ENCODE measurements at places on chromosomes 11 and 22.

DNA sequence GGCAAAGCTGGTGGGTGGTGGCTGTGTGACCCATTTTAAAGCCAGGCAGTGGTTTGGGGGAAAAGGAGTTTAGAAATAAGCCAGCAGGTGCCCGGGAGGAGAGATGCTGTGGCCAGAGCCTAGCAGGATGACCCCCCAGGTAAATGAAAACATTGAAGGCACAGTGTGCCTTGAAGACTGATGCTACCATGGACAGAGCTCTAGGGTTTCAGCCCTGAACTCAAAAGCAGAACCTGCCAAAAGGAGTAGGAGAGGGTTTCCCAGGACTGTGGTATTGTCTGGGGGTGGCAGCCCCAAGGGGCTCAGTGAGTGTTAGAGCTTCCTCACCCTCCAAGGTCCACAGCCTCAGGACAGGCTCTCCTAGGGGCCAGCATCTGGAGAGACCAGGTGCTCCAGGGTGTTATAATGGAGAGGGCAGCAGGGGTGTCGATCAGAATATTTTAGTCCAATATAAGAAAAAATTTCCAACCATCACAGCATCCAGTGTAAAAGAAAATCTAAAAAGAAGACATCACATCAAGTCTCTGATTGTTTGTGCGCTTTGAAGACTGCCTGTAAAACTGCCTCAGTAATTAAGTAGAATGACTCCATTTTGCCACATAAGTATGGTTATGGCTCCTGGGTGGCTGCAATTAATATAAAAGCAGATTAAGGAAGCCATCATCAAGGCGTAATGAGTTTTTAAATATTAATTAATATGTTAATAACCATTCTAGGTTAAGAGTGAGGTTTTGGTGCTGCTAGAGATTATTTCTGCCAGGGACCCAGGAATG is 88.6 kb upstream of the LMO1 start:
- no peak for DNase-seq

GRCh38 chr22:38284042-38284402 is 11.2 kb upstream of the TMEM184B start:
- DNase-seq = no peak

DNA sequence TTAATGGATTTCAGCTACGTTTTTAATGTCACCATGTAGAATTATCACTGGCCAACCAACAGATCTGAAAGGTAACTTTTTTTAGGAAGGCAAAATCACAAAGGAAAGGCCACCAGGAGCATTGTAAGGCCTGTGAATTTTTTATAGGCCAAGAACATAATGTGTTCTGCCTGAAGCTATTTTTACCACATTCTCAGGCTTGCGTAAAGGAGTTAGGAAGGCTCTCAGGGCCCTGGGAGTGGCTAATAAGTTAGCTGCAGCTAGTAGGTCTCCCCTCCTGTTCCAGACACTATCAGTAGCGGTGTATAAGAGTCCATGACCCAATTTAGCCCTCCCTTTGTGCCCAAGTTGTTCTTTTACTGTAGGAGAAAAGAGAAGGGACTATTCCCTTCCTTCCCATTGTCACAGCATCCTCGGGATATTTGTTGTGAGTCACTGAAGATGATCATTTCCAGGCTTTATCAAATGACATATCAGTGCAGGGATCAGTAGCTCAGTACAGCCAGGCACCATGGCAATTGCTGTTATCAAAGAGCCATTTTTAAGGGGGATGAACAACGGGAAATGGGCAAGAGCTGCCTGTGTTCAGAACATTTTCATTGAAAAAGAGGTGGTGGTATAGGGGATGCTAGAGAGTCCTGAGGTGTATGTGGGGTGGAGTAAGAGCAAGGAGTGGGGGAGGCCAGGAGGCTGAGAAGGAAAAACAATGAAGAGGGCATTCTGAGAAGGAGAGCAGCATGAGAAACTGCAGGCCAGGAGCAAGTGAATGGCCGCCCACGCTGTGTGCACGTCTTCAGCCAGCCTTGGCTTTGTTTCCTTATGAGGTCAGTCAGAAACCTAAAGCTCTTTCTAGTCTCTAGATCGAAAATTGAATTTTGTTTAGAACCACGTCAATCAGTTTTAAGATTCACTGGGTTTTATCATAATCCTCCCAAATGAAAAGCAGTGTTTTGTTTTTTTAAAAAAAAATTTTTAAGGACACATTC is 940.3 kb downstream of the NTM start:
- no peak for DNase-seq

DNA sequence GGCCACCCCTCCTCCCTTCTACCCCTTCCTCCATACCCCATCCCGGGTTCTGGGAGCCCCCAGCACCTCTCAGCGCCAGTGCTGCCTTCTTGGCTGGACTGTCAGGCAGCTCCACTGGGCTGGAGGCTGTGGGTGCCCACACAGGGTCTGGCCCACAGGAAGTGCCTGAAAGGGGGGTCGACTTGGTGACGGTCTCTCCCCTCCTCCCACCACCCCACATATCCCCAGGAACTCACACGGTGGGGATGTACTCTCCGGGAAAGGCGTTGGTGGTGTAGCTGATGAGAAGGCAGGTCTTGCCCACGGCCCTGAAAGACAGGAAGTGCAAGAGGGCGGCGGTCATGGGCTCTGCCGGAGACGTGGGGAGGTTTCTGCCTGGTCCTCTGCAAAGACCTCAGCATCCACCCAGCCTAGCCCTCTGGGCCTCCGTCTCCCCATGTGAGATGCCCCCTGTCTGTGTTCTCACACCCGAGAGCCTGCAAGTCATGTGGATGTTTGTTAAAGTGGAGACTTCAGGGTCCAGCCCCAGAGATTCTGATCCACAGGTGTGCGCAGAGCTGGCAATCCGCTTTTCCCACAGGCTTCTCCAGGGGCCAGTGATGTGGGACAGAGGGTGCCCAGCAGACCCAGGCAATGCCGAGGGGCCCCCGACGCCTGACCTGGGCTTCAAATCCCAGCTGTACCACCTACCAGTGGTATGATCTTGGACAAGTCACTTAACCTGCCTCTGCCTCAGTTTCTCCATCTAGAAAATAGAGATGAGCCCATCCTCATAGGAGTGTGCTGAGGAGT is 2.5 kb downstream of the RAC2 start:
- DNase-seq = no peak

DNA sequence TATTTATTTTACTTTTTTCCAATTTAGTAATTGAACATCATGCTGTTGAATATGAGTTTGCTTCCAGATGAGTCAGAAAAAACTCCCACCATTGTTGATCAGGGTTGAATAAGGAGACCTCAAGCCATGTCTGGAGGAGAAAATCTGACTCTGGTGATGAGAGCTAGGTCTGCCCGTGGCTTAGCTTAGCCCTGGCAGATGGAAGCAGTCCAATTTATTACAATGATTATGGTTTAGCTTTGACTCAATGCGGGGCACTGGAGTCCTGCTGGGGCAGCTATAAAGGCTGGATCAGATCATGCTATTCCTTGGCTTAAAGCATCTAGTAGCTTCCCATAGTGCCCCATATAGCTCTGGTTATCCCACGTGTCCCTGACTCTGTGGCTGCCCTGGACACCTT is 506.5 kb downstream of the MN1 start:
- no peak for DNase-seq

DNA sequence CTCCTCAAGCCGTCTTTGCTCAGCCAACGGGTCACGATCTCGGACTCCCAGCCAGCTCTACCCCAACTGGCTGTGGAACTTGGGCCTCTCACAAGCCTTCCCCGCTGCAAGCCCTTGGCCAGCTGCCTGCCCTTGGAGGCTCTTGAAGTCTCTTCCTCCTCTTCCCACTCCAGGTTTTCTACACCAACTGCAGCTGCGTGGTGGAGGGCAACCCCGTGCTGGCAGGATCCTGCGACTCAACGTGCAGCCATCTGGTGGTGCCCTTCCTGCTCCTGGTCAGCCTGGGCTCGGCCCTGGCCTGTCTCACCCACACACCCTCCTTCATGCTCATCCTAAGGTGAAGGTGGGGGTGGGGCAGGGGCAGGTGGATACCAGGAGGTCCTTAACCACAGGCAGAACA is 40.5 kb upstream of the TPBGL start:
- DNase-seq = no peak

DNA sequence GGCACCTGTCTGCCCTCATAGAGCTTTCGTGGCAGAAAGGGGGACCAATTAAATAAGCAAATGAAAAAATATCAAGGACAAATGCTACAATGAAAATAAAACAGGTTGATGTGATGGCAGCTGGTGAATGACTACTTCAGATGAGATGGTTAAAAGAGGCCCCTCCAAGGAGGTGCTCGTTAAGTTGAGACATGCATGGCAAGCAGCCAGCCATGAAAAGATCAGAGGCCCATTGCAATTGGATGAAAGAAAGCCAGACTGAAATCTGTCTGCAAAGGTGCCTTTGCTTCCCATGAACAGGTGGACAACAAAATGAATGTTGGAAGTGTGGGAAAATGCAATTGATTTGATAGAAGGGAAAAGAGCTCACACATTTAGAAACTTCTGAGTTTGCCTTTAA is 848 bp upstream of the TRPC6 start:
- DNase-seq = no peak

DNA sequence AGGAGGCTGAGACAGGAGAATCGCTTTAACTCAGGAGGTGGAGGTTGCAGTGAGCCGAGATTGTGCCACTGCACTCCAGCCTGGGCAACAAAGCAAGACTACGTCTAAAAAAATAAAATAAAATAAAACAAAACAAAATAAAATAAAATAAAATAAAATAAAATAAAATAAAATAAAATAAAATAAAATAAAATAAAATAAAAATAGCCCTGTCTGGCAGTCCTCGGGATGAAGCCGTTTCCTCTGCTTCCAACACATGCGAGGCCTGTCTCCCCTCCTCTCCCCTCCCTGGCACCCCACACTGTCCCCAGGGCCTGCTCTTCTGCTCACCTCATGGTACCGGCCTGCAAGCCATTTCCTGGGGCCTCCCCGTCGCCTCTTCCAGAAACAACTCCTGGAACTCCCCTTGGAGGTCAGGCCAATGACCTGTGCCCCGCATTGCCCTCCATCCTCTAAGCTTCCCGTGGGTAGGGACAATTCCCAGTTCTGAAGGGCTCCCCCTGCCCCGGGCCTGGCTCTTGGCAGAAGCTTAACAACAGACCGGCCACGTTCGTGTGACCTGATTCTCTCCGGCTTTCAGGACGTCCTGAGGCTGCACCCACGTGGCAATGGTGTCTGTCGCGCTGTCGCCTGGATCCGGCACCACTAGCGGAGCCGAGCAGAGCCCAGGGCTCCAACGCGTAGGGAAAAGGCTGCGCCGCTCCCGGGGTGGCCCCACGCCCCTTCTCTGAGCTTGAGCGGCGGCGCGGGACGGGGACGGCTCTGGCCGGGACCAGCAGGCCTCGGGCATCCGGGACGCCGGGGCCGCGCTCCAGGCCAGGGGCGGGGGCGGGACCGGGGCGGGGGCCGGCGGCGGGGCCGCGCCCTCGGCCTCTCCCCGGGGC is 456 bp upstream of the PARVB start:
- DNase-seq = no peak

DNA sequence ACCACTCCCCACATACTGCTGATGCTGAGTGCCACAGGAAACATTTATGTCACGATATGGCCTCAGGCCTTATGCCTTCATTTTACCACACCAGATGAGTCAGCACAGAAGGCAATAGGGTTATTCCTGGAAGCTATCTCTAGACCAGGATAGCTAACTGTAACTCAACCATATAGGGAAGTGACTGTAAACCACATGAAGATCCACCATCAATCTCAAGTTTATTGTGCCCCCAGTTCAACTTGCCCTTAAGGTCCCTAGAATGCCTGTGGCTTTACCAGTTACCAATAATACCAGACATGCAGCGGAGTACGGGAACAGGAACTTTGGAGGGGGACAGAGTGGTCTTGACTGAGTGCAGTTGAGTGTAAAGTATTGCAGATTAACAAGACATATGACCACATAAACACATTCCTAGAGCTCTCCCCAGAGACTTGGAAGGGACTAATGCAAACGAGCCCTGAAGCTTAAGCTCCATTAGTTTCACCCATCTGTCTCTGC is 180.9 kb downstream of the KIF18A start:
- no peak for DNase-seq

DNA sequence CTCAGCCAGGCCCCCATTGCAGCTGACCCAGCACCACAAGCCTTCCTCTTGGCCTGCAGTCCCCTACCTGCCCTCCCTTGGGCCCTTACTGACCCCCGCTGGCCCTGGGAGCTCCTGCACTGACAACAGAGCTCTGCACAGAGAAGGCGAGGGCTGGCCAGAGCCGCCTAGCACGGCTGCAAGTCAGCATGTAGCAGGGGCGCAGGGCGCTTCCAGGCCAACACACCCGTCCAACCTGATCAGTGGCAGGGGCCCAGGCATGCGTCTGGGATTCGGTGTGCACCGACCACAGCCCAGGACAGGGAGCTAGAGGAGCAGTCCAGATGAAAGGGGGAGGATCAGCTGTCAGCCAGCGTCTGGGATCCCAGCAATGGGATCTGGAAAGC is 7.6 kb downstream of the WNT7B start:
- DNase-seq = no peak

DNA sequence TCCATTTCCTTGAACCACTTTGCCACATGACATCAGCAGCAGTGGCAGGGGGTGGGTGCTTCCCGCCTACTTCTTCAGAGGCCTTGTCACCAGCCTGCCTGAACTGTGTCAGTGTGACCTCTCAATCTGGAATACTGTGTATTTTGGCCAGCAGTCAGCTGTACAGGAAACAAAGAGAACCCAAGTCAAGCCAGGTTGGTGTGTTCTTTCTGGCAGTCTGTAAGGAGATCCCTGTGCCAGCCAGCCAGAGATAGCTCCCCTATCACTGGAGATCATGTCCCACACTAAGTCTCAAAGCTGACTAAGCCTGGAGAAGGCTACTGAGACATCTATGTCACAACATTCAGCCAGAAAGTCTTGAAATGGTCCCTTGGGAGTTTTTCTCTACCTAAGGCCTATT is 142.1 kb downstream of the TRPC6 start:
- DNase-seq = no peak
